ENCODE measurements at places on chromosomes 7 and 10. TPM values are rescaled to one million over a fixed set of nuclear protein-coding genes. Genes with fewer than 3 reads are reported as not detected.

Gene GTF2IRD1
- 49.1 TPM for total RNA-seq

- ATAC-seq: no peak
Measured at GRCh38 chr7:25846722-25847121, 305.3 kb upstream of the NFE2L3 start.

- no peak for ATAC-seq
Measured at GRCh38 chr7:112120696-112121217, 85.4 kb downstream of the DOCK4 start.

DNA sequence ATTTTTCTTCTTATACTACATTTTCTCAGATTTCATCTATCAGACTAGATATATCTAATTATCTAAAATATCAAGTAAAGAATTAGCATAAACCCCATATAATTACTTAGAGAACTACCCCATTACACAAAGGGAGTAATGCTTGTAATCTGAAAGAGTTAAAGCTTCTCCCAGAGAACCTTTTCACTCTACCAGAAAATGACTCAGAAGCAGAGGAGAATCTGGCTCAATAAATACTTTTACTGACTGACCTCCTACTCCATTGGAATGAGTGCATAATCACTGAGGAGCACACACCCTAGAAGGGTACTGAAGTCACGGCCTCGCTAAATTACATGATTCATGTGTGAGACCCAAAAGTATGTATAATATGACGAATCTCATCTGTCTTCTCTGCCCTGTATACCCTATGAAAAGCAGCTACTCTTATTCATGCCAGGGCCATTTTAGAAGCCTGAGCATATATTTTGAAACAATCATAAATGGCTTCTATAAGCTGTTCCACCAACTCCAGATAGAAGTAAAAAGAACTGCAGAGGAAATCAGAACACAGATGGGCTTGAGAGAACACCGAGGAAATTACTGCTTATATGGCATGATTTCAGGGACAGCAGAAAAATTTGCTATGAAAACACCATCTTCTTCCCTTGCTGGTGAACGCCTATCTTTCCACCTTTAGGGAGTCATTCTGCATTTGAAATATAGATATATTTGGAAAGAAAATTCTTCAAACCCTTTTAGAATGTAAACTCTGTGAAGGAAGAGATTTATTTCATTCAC is 32.7 kb downstream of the DNMBP start:
- ATAC-seq: peak; percentile 83

DNA sequence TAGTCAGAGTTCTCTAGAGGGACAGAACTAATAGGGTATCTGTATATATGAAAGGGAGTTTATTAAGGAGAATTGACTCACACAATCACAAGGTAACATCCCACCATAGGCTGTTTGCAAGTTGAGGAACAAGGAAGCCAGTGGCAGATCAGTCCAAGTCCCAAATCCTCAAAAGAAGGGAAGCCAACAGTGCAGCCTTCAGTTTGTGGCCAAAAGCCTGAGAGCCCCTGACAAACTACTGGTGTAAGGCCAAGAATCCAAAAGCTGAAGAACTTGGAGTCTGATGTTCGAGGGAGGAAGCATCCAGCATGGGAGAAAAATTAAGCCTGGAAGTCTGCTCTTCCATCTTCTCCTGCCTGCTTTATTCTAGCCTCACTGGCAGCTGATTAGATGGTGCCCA is 1107.2 kb upstream of the CELF2 start:
- ATAC-seq: no peak

DNA sequence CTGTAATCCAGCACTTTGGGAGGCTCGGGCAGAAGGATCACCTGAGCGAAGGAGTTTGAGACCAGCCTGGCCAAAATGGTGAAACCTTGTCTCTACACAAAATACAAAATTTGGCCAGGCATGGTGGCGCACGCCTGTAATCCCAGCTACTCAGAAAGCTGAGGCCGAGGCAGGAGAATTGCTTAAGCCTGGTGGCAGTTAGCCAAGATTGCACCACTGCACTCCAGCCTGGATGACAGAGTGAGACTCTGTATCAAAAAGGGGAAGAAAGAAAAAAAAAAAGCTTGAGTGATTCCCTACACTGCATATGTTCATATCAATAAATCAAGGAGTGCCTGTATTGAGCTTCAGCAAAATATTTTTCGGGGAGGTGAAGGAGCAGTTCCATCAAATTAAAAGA is 45.8 kb upstream of the SRRM3 start:
- peak; percentile 28 for ATAC-seq

All from esophagus mucosa (tissue), 1 donor.